ENCODE measurements at places on chromosomes 13 and 19. TPM values are rescaled to one million over a fixed set of nuclear protein-coding genes. Genes with fewer than 3 reads are reported as not detected.
A peak's percentile ranks its signal among the peaks of the same experiment; 100 is the strongest.

GRCh38 chr19:2610637-2611482 lies 91.6 kb downstream of the GNG7 start:
- peak; percentile 96 for DNase-seq

DNA sequence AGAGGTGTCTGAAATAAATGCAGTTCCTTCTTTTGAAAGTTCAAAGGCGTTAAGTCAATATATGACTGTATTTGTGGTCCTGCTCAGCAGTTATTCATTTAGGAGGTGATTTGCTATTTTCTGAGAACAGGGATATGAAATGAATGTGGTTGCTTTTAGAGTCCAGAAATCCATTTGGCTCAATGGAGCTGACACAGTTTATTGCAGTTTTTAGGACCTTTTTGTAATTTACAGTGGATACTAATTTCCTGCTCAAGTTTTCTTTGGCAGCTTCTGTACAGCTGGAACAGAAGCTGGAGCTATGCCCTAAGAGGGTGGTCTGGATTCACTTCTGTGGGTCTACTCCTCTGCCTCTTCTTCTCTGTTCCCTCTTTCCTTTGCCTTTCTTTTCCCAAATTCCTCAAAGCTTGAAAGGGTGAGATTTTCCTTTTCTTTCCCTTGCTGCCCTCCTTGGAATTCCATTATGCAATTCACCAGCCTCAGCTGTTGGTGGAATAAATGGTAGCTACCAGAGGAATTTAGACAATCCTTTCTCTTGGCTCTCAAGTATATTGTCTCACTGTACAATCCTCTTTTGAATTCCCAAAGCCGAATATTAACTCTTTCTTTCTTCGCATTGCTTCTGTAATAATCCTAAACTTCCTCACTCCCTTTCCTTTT lies 39.9 kb downstream of the ITGBL1 start:
- DNase-seq, result no peak

The HRC gene
- not detected for total RNA-seq

GRCh38 chr13:91174886-91175501 lies 172.5 kb upstream of the MIR17HG start:
- no peak for DNase-seq

- DNase-seq, result peak; percentile 80
These were observed 44.8 kb downstream of the PHF11 start for GRCh38 chr13:49540552-49540951.

All from SJSA1 (cell line).